ENCODE measurements at places on chromosomes 3 and 15. TPM values are rescaled to one million over a fixed set of nuclear protein-coding genes. Genes with fewer than 3 reads are reported as not detected.

Gene LDHAL6B
- polyA plus RNA-seq, result not detected

Gene AGBL1
- not detected for polyA plus RNA-seq

Gene LRRIQ4
- polyA plus RNA-seq, result not detected

- no peak for DNase-seq
Observed at GRCh38 chr3:9428411-9428810, 31.0 kb downstream of the SETD5 start.

DNA sequence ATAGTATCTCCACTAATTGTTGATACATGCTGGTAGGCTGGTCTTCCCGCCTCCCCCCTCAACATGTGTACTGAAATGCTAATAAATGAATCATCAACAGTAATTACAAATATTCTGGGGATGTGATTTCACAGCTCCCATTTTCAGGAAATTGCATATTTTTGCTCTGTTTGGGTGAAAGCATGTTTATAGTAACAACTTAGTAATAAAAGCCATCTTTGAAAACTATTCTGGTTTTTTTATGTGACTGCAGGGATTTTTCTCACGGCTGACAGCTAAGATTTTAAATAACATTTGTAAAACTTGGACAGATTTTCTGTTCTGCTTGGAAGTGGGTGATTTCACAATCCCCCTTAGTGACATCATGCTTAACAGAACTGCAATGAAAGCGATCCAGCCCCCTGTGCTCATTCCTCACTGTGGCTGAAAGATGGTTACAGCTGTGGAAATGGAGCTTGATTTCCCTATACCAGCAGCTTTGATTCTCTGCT is 25.6 kb upstream of the FAM174B start:
- no peak for DNase-seq

GRCh38 chr3:85567071-85567676 is 608.4 kb downstream of the CADM2 start:
- peak; percentile 14 for DNase-seq

DNA sequence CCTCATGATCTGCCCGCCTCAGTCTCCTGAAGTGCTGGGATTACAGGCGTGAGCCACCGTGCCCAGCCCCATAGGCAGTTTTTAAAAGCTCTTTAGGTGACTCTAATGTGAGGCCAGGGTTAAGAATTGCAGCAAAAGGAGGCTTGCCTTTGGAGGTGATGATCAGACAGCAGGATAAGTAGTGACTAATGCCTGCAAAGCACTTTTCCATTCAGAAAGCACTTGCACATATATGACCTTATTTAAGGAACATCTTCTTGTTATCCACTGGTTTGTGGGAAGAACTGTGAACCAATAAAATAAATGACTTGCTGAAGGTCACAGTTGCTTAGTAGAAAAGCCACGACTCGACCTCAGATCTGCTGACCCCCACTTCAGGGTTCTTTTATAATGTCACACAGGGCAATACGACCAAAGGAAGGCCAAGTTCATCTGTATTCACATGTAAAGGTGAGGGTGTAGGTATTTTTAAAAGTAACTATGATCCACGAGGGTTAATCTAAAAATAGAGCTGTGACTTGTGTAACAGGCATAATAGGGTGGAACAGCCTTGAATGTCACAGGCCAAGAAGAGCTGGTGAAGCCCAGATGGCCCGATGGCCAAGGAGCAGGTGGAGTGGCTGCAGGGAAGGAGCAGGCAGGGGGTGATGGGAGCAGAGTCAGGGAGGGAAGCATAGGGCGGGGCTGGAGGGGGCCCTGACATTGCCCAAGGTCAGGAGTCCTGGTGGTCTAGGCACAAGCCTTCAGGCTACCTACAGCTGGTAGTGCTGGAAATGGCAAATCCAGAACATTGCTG is 24.4 kb downstream of the LARP6 start:
- no peak for DNase-seq

- peak; percentile 19 for DNase-seq
Observed at GRCh38 chr3:108462899-108463298, 47.5 kb downstream of the MYH15 start.

DNA sequence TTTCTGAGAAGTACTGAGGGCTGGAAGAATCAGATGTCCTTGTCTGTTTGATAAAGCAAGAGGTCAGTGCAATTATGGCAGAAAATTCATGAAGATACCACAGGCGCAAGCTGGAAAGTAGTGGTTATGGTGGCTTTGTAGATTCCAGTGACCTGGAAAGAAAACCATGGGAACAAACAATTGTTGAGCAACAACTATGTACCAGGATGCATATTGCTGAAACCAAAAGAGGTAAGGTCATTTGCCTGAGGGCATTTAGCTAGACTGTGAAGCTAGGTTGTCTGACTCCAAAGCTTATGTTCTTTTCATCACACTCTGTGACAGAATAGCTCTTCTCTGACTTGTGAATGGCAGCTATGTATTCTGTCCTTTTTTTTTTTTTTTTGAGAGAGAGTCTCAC is 74.0 kb downstream of the B3GALNT1 start:
- no peak for DNase-seq

DNA sequence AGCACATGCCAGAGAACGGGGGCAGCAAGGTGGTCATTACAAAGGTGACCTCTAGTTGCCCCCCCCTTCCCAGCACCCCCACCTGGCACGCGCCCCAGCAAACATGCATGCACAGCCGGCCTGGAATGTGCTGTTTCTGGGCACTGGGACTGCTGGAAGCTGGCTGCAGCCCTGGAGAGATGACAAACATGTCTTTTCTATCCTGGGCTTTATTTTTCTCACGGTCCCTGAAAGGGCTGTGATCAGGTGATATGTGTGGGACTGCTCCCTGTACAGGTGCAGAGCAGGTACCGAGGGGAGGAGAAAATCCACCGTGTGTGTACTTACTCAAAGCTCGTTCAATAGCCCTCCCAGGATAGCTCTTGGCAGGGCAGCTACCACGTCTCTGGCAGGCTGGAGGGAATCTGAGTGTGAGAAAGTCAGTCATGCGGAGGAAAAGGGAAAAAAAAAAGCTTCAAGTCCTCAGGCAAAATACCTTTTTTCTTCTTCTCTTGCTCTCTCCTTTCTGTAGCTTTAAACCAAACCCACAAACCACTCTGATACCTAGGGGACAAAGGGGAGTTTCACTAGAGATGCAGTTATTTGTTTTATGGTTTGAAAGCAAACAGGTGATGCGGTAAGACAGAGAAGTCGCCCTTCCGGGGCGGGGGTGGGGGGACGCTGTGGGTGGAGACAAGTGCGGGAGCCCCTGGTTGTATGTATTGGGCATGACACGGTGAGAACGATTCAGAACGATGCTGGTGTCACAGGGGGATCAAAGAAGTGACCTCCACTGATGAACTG is 5.0 kb upstream of the HES1 start:
- DNase-seq, result peak; percentile 66

DNA sequence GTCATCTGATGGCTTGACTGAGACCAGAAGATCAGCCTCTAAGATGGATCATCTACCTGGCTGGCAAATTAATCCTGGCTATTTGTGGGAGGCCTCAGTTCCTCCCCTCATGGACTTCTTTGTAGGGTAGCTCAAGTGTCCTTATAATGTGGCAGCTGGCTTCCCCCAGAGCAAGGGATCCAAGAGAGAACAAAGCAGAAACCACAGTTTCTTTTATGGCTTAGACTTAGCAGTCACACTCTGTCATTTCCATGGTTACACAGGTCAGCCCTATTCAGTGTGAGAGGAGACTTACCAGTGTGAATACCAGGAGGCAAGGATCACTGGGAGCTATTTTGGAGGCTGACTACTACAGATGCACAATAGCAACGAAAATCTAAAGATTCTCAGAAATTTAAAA is 15.3 kb upstream of the ARL14 start:
- DNase-seq, result no peak
